AG10803 (cell line): ENCODE measurements at places on chromosomes 16 and 17.

DNA sequence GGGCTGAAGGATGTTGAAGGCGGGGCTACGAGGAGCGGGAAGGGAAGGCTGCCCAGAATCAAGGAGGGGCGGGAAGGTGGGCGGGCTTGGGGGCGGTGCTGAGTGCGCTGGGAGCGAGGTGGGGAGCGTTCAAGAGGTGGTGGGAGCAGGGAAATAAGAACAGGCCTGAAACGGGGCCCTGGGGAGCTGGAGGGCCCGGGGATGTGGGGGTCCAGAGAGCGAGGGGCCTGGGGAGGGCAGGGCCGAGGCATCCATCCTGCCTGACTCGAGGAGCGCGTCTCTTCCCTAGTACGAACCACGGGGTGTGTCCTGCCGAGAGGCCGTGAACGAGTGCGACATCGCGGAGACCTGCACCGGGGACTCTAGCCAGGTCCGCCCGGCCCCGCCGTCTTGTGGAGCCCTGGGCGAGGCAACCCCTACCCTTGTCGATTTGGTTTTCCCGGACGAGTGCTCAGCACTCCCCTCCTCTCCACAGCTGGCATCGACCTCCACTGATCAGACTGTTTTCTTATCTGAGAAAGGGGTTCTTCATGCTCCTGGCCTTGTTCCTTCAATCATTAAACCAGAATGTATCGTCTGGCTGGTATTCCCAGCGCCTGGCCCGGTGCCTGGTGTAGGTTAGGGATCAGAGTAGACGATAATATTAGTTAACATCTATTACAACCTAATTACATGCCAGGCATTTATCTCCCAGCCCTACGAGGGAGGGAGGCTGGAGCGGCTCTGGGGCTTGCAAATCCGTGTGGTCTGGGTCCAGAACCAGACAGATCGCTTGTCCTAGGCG is 17.2 kb downstream of the ADAM11 start:
- DNase-seq, result no peak

DNA sequence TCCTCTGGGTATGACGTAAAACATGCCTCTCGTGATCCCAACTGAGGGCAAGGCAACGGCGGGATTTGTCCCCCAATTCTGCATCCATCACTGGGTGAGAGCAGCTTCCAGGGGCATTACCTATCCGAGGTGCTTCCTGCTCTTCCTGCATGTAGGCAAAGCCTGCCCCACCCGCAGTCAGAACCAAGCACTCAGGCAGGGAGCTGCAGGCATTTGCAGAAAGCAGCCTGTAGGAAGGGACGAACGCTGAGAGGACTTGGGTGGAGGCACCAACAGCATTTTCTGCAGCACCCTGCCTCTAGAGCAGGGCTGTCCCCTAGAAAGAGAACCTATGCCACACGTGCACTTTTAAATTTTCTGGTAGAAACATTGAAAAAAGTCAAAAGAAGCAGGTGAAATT is 5.5 kb downstream of the BCO1 start:
- no peak for DNase-seq

- no peak for DNase-seq
Observed at GRCh38 chr16:1793578-1794220, at the start of gene IGFALS. TSS of gene IGFALS (minus strand) at chr16:1793705. CDS start at chr16:1793652, 53 bp downstream.

DNA sequence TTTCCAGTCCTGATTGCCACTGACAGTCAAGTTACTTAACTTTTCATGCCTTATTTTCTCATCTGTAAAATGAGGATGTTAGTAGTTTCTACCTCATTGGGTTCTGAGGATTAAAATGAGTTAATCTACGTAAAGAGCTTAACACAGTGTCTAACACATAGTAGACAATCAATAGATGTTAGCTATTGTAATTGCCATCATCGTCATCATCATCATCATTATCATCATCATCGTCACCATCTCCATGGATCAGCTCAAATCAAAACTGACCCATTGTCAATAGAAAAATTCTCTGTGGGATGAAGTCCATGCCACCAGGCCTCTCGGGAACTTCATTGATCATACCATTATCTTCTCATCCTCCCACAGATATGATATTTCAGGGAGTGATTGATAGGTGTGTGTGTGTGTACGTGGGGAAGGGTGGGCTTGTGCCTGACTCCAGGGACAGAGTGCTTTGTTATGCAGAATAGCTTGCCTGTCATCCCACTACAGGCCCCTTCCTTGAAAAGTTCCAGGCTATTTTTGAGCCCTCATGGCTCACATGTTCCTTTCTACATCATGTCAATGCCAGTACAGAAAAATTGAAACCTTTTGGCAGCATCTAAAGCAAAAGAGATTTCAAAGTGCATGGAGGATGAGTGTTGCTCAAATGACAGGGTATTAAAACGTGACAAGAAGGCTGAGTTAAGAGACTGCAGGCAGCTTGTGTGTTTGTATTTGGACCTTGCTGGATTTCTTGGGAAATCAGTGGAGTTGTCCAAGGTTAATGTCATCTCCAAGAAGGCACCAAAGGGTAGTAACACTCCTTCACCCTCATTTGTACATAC is 133.9 kb downstream of the PRKCB start:
- no peak for DNase-seq

GRCh38 chr16:23160082-23160481 is 10.8 kb upstream of the USP31 start:
- no peak for DNase-seq

GRCh38 chr17:63075969-63076368 is 109.9 kb downstream of the TANC2 start:
- DNase-seq, result no peak

DNA sequence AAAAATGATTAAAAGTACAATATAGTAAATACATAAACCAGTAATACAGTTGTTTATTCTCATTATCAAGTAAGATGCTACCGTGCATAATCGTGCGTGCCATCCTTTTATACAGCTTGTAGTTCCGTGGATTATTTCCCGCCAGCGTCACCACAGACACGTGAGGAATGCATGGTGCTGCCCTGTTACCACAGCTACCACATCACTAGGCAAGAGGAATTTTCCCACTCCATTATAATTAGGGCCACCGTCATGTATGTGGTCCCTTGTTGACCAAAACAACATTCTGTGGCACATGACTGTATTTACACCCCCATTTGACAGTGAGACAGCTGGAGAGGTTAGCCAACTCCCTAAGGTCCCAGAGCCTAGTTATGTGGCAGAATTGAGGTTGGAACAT is 30.5 kb upstream of the LGALS9 start:
- peak; percentile 48 for DNase-seq

GRCh38 chr17:82231312-82231561 is 2.4 kb downstream of the SLC16A3 start:
- DNase-seq, result no peak

- no peak for DNase-seq
Observed at GRCh38 chr17:5391678-5392077, 27.8 kb downstream of the NUP88 start.

DNA sequence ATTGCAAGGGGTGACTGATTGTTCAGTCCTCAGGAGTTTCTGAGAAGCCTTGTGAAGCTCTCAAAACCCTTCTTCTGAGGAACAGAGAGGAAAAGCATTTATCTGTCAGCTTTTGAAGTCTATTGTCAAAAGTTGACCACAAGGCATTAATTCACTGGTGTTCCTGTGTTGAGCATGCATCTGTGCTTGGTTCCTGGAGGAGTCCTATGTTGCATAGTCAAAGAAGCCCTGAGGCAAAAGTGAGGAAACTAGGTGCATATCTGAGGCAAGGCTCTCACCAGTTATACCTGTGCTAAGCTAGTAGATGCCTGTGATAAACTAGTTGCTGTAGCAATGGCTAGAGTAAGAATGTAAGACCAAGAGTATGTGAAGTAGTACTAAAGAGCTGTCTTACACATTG is 1.8 kb upstream of the HEATR6 start:
- no peak for DNase-seq

- DNase-seq, result no peak
Observed at GRCh38 chr17:70055000-70055399, 20.0 kb upstream of the KCNJ16 start.

DNA sequence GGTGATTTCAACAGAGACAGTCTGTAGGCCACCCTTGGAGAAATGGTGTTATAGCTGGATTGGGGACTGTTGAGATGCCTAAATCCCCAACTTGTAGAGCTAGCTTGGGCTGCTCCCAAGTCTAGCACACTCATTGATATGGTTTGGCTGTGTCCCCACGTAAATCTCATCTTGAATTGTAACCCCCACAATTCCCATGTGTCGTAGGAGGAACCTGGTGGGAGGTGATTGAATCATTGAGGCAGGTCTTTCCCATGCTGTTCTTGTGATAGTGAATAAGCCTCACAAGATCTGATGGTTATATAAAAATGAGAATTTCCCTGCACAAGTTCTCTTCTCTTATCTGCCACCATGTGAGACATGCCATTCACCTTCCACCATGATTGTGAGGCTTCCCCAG is 536.0 kb downstream of the CDH13 start:
- no peak for DNase-seq

GRCh38 chr17:12118617-12119016 is 97.9 kb downstream of the MAP2K4 start:
- DNase-seq, result no peak

DNA sequence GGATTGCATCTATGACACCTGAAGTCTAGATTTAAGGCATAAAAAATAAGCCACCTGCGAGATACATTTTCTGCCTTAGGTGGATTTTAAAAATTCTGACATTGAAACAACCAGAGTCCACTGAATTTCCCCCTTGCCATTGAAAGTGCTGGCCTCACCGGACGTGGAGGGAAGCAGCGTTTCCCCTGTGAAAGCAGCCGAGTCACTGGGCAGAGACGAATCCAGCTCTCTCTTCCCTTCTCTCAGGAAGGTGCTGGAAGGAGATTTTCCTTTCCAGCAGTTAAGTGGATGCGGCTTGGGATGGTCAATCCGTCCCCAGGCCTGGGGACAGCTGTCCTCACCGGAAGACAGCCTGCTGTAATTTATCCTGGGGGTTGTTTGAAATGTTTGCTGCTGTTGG is 270.9 kb upstream of the FOXF1 start:
- no peak for DNase-seq

- peak; percentile 89 for DNase-seq
Observed at GRCh38 chr17:8248751-8249607, at the start of gene PFAS. TSS of gene PFAS (plus strand) at chr17:8249289. CDS start at chr17:8253938, 4,649 bp downstream.

DNA sequence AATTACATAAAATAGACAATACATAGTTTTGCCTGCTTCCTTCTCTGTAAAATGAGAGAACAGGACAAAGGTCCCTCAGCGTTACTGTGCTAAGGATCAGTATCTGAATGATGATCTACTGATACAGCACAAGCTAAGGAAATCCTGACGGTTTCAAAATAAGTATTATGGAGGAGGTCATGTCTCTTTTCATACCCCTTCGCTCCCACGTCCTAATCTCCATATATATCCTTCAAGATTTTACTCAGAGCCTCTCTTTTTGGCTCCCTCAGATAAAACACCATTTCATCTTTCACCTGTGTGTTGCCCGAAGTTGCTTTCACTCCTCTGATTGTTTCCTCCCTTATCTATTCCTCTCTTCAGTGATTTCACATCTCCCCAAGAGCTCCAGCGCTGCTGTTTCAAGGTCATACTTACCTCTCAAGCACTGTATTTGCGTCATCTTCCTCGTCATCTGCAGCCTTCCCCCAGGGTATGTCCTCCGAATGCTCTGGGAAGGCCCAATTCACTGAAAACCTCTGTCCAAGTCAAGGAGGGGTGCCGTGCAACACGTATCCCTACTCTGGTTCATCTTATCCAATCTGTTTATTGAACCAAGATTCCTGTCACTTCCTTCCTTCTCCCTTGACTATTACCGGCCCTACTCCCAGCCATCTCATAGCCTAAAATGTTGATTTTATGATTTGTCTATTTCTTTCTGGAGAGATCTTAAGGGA is 1.2 kb upstream of the BLTP2 start:
- DNase-seq, result no peak

- DNase-seq, result no peak
Observed at GRCh38 chr17:2977157-2977556, 86.2 kb downstream of the OR1D5 start.

DNA sequence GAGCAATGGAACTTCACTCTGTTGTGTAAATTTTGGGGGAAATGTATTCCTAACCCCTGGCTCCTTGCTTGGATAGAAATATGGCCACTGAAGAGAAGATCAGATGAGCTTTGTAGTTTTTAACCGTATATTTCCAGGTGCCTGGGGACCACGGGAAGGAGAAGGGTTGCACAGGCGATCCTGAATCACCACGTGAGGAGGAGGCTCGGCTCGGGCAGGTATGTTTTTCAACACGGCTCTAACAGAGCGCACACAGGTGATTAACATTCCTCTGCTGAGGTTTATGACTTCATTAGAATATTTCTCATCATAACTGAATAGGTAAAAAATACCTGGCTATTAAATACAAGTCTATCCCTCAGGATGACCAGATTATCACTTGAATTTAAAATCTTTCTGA is 495.0 kb upstream of the ZFHX3 start:
- no peak for DNase-seq

- DNase-seq, result peak; percentile 78
Observed at GRCh38 chr17:74798239-74798707, 22.1 kb upstream of the NAT9 start.

GRCh38 chr16:86117756-86118155 is 218.8 kb downstream of the IRF8 start:
- peak; percentile 13 for DNase-seq

GRCh38 chr17:80252871-80253270 is 7.8 kb upstream of the RNF213 start:
- no peak for DNase-seq

DNA sequence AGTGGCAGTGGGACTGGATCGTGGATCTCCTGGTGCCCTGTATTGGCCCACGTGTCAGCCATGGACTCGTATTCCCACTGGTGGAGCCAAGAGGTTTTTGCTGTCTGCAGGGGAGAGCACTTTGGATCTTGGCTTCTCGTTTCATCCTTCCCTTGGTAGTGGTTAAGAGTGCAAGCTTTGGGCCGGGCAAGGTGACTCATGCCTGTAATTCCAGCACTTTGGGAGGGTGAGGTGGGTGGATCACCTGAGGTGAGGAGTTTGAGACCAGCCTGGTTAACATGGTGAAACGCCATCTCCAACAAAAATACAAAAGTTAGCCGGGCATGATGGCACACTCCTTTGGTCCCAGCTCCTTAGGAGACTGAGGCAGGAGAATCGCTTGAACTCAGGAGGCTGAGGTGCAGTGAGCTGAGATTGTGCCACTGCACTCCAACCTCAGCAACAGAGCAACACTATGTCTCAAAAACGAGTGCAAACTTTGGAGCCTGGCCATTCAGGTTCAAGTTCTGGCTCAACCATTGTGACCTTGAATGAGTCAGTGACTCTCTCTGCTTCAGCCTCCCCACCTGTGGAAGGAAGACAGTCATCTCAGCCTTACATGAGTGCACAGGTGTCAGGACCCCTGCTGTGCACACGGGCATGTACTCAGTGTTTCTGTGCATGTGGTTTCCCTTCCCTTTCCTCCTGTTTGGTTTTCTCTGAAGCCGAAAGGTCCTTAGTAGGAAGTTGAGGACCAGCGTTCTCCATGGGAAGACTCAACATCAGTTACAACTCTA is 57.4 kb downstream of the PLCG2 start:
- DNase-seq, result no peak
